ENCODE measurements at places on chromosomes 7 and 10. TPM values are rescaled to one million over a fixed set of nuclear protein-coding genes. Genes with fewer than 3 reads are reported as not detected.

DNA sequence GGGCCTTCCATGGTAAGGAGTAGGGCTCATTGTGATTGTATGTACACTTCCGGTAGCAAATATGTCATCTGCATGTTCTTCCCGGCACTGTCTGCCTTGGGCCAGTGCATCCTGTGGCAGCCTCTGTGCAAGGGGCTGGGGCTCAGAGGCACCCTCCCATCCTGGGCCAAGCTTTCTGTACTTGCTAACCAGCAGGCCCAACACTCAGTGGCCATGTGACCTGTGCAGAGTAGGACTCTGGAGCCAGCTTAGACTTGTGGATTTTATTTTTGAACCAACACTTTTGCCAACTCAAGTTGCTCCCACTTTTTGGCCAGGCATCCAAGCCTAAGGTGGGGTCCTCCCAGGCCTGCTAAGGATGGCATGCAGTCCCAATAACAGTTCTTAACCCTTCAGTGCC, 25.0 kb downstream of the LDB3 start:
- peaks cover 3% of the 10 kb centered on the region for H3K4me1 ChIP-seq
- H3K36me3 ChIP-seq: no peaks in the 10 kb centered on the region
- no peak overlapping the region for H3K27ac ChIP-seq
- H3K4me3 ChIP-seq: no peak overlapping the region
- H3K27me3 ChIP-seq: no peaks in the 10 kb centered on the region

DNA sequence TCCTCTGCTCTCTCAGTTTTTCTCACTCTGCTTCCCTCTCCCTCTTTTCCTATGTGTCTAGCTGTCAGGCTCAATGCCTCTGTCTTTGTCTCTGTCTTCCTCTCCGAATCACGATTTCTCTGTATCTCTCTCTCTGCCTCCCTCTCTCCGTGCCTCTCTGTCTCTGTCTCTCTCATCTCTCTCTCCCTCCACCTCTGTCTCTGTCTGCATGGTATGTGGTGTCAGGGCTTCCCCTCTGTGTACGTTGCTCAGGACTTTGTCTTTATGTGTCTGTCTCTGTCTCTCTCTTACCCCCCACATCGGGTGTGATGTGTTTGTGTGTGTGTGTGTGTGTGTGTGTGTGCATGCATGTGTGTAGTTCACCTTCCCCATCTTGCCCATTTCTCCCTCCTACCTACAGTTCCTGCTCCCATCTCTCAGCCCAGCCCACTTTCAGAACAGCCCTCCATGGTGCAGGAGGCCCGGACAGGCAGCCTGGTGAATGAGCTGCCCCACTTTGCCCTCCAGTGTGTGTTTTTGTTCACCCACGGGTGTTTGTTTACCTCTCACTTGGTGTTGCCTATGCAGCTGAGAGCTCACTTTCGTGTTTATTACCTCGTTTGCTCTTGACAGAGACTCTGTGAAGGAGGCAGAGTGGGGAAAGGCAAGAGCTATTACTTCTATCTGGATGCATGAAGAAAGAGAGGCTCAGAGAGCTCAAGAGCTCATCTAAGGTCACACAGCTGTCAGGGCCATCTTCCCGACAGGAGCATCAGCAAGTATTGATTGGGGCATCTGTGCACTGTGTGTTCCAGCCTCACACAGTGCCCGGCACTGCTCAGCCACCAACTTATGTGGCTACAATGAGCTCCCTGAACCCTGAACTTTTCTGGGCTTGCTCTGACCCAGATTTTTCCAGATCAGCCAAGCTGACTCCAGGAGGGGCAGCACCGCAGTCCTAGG, 163.5 kb upstream of the ZMIZ1 start:
- no peaks in the 10 kb centered on the region for H3K4me1 ChIP-seq
- no peaks in the 10 kb centered on the region for H3K36me3 ChIP-seq
- no peak overlapping the region for H3K4me3 ChIP-seq
- no peak for DNase-seq

DNA sequence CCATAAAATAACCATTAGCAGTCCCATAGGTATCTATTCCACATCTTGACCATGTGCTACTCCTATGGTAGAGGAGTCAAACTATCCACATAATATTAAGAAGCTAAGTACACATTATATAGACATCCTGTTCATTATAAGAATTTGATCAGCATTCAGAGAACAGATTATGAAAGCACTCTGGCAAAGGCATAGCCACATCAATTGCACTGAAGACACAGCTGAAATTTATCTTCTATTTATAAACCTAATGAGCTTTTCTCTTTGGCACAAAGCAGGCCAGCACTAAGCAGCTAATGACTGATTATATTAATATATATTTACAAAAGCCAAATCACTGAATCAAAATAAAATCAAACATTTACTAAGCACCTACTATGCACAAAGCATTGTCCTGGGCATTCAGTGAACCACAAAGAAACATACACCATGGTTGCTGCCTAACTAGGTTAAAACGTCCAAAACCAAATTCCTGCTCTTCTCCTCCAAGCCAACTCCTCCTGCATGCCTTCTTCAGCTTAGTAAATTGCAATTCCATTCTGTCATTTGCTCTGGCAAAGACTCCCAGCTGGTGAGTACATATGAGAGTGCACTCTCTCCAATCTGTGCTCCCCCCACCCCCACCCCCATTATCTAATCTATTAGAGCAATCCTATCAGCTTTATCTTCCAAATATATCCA, 122.6 kb upstream of the ASAH2 start:
- no peaks in the 10 kb centered on the region for H3K27me3 ChIP-seq
- no peaks in the 10 kb centered on the region for H3K36me3 ChIP-seq
- peak; percentile 73 for DNase-seq
- H3K27ac ChIP-seq: peak overlapping the region; percentile 1

DNA sequence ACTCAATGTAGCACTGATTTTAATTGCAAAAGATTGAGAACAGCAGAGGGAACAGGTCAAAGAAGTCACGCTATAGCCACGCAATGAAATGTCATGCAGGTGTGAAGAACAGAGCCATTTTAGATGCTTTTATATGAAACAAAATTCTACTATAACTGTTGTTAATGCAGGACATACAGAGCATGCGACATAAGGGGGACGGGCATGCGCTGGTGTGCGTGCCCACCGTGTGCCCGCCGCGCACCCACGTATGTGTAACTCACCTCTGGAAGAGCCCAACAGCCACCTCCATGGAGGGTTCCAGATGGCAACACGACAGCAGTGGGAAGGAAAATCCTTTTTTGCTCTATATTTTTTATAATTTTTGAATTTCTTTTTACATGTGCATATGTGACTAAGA, 410.0 kb upstream of the RNF32 start:
- no peaks in the 10 kb centered on the region for H3K36me3 ChIP-seq
- no peaks in the 10 kb centered on the region for H3K4me1 ChIP-seq
- no peak overlapping the region for H3K4me3 ChIP-seq
- H3K27me3 ChIP-seq: no peaks in the 10 kb centered on the region

DNA sequence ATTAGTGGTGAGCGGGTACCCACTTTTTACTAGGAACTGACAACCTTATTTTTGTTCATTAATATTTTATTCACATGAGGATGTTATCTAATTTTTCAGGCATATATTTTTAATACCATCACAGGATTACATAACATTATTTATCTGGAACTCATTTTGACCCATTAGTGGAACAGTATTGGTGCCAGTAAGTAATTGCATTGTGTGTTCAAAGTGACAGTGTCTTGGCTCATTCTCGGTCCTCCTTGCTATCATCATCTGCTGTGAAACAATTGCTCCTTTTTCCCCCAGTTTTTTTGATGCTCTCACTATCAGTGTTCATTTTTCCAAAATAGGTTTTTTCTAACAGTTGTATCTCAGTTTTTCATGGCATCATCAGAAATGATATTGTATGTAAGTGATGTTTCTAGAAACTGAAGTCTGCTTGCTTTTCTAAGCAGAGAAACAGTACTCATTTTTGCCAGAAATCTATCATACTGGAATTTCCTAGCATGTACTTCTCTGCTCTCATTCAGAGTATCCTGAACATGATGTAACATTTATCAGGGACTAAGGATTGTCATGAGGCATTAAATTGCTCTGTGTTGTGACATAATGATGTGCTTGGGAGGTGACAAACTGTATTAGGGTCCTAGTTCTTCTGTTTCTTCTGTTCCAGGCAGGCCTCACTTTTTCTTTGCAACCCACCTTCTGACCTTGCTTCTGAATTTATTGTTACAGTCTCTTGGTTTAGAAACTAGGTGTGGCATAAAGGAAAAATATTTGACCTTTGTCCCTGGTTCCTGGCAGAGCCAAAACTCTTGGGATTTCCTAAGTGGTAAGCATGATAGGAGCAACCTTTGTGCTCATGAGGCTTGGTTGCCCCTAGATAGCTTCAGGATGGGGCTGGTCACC, 4.2 kb downstream of the NUB1 start:
- DNase-seq: no peak
- peaks cover 16% of the 10 kb centered on the region for H3K36me3 ChIP-seq
- H3K4me3 ChIP-seq: no peak overlapping the region
- no peak overlapping the region for H3K27ac ChIP-seq
- H3K27me3 ChIP-seq: no peaks in the 10 kb centered on the region
- H3K4me1 ChIP-seq: peaks cover 14% of the 10 kb centered on the region

DNA sequence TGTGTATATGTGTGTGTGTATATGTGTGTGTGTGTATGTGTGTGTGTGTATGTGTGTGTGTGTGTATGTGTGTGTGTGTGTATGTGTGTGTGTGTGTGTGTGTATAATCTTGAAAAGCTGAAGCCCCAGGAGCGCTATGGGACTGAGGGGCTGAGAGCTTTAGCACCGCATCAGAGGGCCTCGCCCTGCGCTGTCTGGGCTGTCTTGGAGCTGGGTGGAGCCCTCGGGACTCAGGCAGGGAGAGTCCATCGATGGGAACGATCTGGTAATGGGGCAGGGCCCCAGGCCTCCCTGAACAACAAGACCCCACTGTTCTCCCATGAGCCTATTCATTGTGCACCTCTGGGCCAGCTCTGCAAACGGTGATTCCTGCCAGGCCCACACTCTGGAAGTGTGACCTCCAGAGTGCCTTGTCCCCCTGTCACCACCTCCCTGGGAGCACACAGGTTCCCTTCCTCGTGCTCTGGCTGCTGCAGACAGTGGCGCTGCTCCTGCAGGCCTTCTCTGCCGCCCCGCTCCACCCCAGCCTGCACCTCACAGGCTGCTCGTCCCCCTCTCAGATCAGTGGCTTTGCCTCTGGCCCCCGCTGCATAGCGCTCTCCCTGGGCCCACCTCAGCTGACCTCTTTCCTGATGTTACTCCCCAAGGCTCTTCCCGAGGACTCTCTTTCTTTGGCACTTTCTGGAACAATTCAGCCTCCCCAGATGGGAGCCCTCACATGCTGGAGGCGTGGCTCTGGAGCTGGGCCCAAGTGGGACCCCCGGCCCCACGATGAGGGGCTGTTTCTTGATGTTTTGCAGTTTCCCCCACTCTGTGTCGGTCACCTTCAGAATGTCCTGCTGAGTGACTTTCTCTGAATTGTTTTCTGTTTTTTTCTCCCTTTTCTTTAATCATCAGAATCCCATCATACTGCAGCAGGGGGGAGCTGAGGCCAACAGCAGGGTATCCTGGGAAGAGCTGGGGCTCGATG, 542.2 kb upstream of the FOXK1 start:
- H3K4me1 ChIP-seq: no peaks in the 10 kb centered on the region
- H3K36me3 ChIP-seq: no peaks in the 10 kb centered on the region
- no peak overlapping the region for H3K27ac ChIP-seq
- H3K4me3 ChIP-seq: no peak overlapping the region
- no peak for DNase-seq
- no peaks in the 10 kb centered on the region for H3K27me3 ChIP-seq

The UPK3B gene
- 0.11 TPM for total RNA-seq
